ENCODE measurements at places on chromosomes 3 and 15.

- no peak for DNase-seq
These were observed 16.3 kb downstream of the SV2B start for GRCh38 chr15:91116113-91117067.

DNA sequence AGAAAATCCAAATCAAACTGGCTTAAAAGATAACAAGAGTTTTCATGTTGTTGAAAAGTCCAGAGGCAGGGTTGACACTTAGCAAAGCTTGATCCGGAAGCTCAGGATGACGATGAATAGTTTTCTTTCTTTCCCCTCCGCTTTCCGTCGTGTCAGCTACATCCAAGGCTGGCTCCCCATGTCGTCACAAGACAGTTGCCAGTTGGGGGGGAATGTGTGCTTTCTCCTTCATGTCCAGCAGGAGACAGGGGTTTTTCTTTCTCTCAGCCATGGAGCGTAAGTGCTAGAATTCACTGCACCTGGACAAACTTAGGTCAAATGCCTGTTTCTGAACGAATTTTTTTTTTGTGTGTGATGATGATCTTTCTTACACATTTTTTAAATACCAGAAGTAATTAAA, 273.8 kb upstream of the RGMA start:
- DNase-seq: no peak

DNA sequence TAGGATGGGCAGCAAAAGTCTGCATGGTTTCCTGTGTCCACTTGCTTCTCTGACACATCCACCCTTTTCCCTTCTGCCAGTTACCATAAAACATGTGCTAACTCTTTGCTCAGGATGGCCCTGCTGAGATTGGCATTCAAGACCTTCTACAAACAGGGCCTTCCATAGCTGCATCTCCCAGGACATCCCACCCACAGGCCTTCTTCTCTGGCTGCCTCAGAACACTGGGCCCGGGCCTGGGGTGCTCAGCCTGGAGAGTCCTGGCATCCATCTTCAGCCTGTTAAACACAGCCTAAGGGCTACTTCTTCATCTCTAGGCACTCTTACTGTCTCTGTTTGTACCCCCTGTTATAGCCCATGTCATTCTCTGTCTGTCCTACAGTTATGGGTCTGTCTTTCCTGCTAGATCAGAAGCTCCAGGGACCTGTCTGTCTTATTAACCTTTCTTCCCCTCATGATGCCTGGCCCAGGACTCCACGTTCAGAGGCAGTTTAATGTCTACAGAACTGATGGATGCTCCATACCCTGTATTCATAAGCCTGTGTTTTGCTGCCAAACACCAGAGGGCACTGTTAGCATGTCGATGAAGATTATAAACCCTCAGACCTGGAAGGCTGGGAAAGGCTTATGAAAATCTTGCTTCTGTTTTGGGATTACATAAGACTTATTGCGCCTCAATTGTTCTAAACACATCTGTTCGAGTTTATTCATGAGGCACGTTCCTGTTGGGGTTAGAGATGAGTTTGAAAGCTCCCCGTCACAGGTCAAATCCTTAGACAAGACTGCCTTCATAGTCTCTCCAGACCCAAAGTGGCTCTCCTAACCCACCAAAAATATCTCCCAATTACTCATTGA, 16.5 kb downstream of the SEMA3G start:
- DNase-seq: peak; percentile 80

GRCh38 chr15:63709365-63709764, 112.2 kb downstream of the FBXL22 start:
- no peak for DNase-seq

DNA sequence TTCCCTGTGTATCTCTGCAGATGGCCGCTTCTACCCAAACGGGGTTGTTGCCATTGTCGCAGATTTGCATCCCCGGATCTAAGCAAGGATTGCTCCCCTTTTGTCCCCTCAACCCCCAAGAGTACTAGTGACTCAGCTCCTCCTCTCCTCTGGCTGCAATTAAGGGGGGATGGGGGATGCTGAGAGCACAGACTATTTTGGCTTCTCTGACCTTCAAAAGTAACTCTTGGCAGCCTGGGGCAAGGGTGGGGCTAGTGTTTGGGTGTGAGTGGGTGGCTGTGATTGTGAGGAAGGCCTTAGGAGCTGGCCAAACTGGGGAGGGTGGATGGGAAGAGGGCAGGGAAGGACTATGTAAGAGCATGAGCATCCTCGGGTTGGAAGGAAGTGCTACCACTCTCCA, 1.2 kb upstream of the MAP1A start:
- peak; percentile 59 for DNase-seq

GRCh38 chr15:75149867-75150709, 51.6 kb upstream of the C15orf39 start:
- peak; percentile 83 for DNase-seq

DNA sequence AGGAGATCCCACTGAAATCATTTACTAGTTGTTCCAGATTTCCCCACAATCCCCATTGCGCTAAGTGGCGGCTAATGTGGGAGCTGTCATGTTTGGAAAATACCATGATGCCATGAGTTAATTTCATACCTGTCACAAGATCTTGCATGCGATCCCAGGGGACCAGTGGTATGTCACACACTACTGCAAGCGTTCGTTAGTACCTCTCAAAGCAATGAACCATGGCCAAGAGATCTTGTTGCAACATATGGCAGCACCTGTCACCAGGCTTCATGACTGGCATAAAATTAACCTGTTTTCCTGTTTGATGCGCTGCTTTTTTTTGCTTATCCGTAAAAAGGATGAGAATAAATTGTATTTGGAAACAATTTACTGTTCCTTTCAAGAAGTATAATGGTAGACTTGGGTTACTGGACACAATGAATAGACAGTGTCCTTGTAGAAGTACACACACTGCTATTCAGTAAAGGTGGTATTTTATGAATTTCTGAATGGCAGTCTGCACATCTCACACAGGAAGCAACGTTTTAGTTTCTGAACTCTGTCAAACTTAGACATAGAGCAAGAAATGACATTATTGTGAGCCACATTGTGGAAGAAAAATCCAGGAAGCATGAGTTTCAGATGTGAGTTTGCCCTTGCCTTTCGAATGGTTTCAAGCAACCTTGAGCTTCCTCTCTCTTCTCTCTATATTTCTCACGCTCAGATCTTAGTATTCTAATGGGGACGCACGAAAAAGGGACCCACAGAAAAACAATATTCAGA, 81.9 kb downstream of the CHL1 start:
- no peak for DNase-seq

DNA sequence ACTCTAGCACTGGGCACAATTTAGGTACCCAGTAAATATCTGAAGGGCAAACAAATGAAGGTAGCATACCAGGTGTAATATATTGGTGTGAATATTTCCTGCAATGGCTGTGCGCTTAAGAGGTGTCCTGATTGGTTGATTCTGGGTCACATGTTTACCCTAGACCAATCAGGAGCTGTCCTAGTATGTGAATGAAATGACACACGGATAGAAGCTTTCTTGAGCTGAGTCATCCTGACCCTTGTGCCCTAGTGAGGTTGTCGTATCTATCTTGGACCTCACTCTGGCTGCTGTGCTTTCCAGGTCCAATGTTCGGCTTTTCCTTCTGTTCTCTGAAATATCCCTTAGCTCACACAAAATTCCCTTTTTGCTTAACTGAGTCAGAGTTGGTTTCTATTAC, 58.1 kb upstream of the FOXP1 start:
- peak; percentile 13 for DNase-seq

DNA sequence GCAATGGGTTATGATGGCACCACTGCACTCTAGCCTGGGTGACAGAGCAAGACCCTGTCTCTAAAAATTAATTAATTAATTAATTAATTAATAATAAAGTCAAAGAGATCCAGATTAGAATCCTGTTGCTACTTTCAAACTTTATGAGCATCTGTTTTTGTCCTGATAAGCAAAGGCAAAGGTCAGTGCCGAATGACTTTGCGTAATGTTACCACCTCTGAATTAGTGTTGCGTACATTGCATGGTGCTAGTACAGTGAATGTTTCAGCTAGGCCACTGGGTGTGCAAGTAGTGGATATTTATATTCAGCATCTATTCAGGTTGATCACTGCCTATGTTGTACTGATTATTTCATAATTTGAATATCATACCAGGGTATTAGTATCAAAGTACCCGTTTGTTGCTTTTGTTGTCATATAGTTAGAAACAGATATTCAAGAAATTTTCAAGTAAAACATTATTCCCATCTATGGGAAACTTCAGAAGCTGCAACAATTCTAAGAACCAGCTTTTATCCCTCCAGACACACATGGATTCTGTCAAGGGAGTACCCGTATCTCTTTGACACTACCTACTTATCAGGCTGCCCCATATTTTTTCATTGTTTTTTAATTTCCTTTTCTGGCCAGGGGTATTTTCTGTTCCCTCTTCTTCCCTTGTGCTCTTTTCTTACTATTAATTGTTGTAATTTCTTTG, 127.1 kb upstream of the GRM7 start:
- no peak for DNase-seq

DNA sequence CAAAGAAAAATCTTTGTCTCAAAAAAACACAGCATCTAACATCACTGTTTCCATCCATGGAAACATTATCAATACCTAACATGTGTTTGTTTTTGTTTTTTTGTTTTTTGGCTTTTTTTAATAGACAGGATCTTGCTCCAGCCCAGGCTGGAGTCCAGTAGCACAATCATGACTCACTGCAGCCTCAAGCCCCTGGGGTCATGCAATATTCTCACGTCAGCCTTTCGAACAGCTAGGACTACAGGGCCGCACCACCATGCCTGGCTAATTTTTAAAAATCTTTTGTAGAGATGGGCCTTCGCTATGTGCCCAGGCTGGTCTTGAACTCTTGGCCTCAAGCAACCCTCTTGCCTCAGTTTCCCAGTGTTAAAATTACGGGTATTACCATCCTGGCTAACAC, 52.8 kb downstream of the RAF1 start:
- no peak for DNase-seq

GRCh38 chr15:30990036-30990435, 1.4 kb downstream of the MTMR10 start:
- no peak for DNase-seq

DNA sequence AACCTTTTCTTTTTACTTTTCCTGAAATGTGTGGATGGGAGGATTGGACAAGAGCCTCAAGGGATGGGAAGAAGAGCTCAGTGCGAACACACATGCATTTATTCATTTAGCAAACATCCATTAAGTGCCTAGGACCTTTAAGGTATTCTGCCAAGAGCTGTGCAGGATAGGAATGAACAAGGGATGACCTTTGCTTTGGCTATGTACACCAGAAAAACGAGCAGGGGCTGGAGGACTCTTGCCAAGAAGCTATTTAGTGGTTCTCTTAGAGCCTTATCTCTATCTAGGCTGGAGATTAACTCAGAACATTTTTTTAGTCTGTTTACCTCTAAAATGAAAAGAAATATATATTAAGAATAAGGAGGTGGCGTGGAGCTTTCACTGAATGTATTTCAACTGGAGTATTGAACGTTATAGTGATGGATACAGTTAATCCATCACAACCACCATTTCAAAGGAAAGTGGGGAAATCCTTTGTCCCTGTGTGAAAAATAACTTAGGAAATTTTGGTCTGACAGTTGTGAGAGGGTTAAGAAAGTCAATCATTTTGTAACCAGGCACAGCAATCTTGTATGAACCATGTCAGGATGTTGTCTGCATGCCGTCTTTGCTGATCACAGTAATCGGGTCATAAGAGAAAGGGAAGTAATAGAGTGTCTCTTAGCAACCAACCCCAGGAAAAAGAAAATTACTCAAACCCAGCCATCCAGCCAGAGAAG, 279.0 kb downstream of the LPP start:
- DNase-seq: no peak

- DNase-seq: no peak
These were observed 15.3 kb downstream of the APBA2 start for GRCh38 chr15:28900892-28901586.

- no peak for DNase-seq
These were observed 129.4 kb downstream of the LPP start for GRCh38 chr3:188283347-188283746.

GRCh38 chr15:62253294-62253693, 88.2 kb upstream of the C2CD4B start:
- no peak for DNase-seq

- DNase-seq: no peak
These were observed 158.2 kb downstream of the VPS8 start for GRCh38 chr3:184970186-184970585.

DNA sequence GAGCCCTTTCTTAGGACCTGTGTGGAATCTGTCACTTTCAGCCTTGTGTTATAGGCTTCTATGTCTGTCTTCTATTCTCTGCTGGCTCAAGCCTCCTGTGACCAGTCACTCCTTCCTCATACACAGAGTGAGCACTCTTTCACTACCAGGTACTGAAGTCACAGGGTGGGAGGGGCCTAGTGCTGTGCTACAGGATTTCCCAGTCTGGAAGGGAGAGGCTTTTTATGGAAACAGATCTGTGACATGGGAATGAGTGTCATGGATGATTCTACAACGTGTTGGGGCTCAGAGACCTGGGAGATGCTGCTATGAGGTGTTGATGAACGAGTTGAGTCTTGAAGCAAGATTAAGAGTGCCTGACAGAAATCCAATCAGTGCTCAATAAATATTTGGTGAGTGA, 100.5 kb downstream of the PDCD6IP start:
- DNase-seq: no peak

GRCh38 chr15:36831125-36831903, 251.9 kb downstream of the CDIN1 start:
- DNase-seq: peak; percentile 55

- no peak for DNase-seq
These were observed 7.5 kb downstream of the GYG1 start for GRCh38 chr3:148998715-148999423.

GRCh38 chr3:171058058-171058457, 31.5 kb upstream of the SLC2A2 start:
- DNase-seq: peak; percentile 40

- DNase-seq: no peak
These were observed 600 bp upstream of the CHRNA5 start for GRCh38 chr15:78564743-78565096.

DNA sequence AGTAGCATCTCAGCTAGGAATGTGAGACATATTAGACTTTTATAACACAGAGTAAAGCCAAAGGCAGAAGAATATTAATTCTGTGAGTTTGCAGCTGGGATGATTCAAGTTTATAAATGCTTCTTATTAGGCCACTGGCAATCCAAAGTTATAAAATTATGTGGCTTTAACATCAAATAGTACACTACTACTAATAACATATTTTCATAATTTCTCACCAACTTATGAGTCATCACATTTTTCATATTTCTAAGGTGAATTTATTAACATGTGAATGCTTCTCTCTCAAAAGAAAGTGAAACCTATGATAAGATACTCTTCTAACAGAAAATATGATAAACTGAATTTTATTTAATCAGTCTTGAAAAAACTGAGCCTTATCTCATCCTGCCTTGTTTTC, 1348.2 kb upstream of the ALCAM start:
- DNase-seq: no peak

- no peak for DNase-seq
These were observed 170.4 kb upstream of the LRRN1 start for GRCh38 chr3:3628676-3629328.

Measured in GM03348 (cell line).